ENCODE measurements at places on chromosomes 12 and 14.

- DNase-seq: no peak
Observed at GRCh38 chr14:95679998-95680735, 6.1 kb upstream of the TCL1B start.

DNA sequence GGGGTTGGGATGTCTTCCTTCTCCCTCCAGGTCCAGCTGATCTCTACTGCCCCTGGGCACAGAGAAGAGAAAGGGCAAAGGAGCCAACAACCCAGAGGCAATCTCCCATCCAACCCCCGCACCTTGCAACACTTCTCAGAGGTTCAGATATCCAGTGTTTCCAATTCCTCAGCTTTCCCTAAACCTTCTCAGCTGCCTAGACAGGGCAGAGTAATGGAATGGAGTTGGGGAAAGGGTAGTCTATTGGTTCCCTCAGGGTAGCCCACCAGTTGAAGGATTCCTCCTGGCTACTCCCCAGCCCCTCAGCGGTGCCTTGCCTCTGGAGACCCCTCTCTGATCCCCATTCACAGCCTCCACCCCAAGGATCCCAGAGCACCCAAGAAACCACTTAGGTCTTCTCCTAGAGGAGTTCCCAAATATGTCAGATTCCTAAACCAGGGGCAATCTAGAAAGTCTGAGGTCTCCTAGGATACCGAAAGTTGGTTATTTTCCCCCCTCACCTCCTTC, 537 bp downstream of the NFE2 start:
- DNase-seq: no peak

GRCh38 chr12:62319058-62319457, 58.9 kb downstream of the USP15 start:
- DNase-seq: no peak

GRCh38 chr12:27425306-27425705, 21.2 kb upstream of the SMCO2 start:
- no peak for DNase-seq

DNA sequence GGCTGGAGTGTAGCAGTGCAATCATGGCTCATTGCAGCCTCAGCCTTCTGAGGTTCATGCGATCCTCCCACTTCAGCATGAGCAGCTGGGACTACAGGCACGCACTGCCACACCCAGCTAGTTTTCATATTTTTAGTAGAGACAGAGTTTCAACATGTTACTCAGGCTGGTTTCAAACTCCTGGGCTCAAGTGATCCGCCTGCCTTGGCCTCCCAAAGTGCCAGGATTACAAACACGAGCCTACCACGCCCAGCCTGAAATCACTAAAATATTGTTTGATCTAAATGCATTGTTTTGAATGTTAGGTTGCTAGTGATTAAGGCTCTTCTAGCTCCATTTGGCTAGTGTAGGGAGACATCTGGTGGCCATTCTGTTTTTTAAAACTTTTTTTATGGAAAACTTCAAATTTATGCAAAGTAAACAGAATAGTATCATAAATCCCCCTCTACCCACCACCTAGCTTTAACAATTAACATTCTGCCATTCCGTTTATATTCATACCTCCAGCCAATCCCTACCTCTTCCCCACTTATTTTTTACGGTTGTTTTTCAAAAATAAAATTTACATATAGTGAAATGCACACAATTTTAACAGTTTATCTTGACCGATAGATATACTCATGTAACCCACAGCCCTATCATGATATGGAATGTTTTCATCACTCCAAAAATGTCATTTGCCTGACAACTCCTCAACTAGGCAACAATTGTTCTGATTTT, 37.8 kb downstream of the MYO1H start:
- DNase-seq: peak; percentile 52

- DNase-seq: no peak
Observed at GRCh38 chr12:25364529-25365339, 114.0 kb upstream of the KRAS start.

GRCh38 chr14:98234208-98234607, 1037.8 kb downstream of the BCL11B start:
- DNase-seq: no peak

GRCh38 chr12:90977224-90977623, 22.2 kb upstream of the CCER1 start:
- no peak for DNase-seq

DNA sequence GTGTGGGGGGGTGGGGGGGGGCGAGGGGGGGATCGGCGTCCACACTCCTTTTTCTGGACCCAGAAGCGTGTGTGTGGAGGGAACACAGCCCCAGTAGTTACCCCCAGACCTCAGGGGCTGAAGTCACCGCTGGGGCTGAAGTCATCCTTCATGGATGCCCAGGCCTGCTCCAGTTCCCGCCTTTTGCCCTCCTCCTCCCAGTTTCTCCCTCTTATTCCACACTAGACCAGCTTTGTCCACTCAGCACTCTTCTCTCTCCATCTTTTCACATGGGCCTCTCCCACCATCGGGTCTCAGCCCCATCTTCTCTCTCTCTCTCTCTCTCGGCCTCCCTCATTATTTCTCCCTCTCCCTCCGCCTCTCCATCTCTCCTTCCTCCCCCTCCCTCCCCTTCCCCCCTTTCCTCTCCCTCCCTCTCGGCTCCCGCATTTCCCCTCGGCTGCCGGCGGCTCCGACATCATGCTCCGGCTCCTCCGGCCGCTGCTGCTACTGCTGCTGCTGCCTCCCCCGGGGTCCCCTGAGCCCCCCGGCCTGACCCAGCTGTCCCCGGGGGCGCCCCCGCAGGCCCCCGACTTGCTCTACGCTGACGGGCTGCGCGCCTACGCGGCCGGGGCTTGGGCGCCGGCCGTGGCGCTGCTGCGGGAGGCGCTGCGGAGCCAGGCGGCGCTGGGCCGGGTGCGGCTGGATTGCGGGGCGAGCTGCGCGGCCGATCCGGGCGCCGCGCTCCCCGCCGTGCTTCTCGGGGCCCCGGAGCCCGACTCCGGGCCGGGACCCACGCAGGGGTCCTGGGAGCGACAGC, at the start of gene P3H3:
P3H3 (plus strand) TSS at position 426 of the 799 bp plus-strand sequence; CDS start at position 460, 34 bp downstream.
- DNase-seq: no peak

DNA sequence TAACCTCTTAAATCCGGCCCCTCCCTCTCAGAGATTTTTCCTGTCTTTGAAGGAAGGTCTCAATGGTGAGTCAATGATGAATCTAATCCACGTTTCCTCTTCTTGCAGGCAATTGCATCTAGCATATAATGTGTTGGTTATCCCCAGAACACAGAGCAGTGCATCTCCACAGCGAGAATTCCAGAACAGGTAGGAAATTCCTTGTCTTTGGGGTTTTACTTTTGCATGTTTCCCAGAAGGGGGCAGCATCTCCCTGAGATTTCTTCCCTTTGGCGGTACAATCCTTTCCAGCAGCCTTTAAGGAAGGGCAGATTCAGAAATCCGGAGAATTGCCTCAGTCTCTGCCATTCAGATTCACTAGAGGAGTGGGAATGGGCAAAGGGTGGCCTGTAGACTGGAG, 128.0 kb downstream of the KCNA5 start:
- DNase-seq: no peak

DNA sequence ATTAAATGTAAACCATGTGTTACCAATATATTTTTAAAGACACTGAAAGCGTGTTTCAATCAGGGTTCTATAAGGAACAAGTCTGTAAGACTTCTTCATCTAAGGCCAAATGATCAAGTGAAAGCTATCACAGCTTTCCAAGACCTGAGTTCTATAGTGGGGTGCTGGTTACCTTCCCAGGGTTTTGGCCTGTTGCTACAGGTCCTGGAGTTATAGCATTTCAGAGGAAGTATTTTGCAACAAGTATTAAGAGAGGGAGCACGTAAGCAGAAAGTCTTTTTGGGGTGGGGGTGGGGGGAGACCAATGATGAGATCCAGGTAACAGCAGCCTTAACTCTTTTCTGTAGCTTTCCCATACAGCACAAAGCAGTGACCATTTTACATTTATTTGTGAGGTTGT, 43.8 kb downstream of the FOXN3 start:
- DNase-seq: no peak

DNA sequence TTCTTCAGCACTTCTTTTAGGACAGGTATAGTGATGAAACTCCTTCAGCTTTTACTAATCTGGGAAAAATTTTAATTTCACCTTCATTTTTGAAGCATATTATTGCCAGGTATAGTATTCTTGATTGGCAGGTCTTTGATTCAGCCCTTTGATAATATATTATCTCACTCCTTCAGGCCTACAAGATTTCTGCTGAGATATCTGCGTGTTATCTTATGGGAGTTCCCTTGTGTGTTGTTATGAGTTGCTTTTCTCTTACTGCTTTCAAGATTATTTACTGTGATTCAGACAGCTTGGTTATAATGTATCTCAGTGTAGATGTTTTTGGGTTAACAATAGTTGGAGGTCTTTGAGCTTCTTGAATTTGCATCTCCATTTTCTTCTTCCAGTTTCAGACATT, 87.4 kb downstream of the ATF7IP start:
- no peak for DNase-seq

GRCh38 chr14:66293533-66294105, 192.6 kb upstream of the CCDC196 start:
- DNase-seq: no peak

GRCh38 chr14:79473651-79474050, 737.7 kb downstream of the DIO2 start:
- DNase-seq: no peak

- peak; percentile 72 for DNase-seq
Observed at GRCh38 chr14:49849213-49849847, 3.3 kb downstream of the NEMF start.

- DNase-seq: no peak
Observed at GRCh38 chr14:91372671-91373495, 44.7 kb downstream of the CCDC88C start.
